Right renal cortex interstitium (tissue), 3 donors: ENCODE measurements at places on chromosomes 3 and 15. TPM values are rescaled to one million over a fixed set of nuclear protein-coding genes. Genes with fewer than 3 reads are reported as not detected.

The LRRC31 gene
- 0.37 TPM for polyA plus RNA-seq

The CPLX3 gene
- polyA plus RNA-seq: not detected

GRCh38 chr15:44199393-44199792, 4.3 kb upstream of the FRMD5 start:
- DNase-seq: no peak

DNA sequence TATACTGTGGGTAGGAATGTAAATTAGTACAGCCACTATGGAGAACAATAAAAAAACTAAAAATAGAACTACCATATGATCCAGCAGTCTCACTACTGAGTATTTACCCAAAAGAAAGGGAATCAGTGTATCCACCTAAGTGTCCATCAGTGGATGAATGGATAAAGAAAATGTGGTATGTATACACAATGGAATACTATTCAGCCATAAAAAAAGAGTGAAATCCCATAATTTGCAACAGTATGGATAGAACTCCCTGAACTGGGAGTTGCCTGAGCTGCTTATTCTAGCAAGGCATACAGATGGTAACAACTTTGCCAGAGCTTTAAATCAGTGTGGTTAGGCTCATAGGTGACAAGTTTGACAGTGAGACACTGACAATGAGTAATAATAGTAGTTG, 16.1 kb upstream of the APH1B start:
- no peak for DNase-seq
